Activated gamma-delta T cell (primary cell): ENCODE measurements at places on chromosomes 12 and 14.

DNA sequence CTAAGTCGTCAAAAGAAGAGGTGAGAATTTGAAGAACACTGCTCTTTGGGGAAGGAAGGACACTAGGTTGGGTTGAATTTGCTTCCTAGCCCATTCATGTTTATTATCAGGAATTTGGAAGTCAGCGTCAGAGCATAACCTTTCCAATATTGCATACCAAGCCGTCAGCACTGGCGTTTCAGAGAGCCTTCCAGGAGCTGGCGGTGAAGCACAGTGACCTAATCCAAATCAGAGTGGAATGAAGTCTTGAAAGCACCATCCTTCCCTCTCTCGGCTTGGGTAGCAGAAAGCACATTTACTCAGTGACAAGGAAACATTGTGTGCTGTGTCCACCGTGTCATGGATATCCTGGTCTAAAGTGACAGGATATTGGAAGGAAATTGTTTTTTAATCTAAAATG, 240.3 kb upstream of the PELI2 start:
- no peak for DNase-seq

DNA sequence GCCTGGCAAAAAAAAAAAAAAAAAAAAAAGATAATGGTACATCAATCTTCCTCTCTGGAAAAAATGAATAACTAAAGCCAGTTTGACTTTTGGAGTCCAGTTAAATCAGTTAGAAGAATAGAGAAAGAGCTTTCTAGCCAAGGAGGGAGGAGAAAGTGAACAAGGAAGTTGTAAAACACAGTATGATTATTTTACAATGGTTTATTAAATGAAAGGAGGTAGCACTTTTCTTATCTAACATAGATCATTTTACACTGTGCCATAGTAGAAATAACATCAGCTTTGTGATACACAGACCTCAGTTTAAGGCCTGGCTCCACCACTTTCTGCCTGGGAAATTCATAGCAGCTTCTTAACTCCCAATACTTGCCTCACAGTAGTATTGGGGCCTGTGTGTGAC, 15.4 kb upstream of the KITLG start:
- DNase-seq, result no peak

DNA sequence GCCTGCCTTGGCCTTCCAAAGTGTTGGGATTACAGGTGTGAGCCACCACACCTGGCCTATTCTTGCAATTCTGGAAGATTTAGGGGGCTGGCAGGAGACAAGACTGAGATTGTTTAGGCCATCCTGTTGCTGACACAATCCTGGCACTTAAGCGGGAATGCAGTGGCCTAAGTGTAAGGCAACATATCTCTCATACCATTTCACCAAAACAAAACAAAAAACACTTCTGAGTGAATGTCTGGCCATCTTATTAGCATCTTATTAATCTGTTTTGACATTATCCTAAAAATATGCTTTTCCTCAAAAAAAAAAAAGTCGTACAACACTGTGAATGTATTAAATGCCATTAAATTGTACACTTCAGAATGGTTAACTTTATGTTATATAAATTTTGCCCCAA, 67.6 kb downstream of the DENND5B start:
- DNase-seq, result no peak

GRCh38 chr14:44149597-44149996, 357.5 kb downstream of the FSCB start:
- no peak for DNase-seq

DNA sequence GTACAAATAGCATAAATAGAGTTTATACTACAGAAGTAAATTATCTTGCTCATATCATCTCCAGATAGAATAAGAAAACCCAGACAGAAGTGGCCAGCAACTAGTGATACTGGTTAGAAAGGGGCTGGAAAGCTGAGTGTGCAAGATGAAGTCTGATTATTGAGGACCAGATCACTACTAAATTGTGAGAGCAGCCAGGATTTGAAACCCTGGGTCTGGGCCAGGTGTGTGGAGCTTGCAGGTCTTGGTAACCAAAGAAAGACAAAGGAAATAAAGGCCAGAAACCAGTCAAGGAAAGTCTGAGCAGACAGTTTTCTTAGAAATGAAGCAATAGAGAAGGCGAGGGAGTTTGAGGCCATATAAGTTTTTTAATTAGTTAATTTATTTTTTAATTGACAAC, 611.8 kb downstream of the ETNK1 start:
- DNase-seq, result no peak

- no peak for DNase-seq
Measured at GRCh38 chr14:49982501-49982951, 89.6 kb downstream of the ARF6 start.

DNA sequence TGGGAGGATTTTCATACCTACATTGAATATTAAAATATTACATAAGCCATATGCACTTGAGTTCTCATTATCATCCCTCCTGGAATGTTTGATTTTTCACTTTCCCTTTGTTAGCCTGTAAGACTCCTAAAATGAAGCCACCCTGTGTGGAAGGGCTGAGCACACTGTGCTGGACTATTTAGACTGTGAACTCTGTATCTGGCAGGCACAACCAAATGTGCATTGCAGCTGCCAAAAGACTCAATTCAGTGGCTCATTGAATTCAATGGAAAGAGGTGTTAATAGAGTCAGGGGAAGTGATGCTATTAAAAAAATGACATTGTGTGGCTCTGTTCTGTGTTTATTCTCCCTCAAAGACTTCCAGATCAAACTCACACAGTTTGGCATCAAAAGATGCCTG, 111.1 kb downstream of the SMOC1 start:
- no peak for DNase-seq

DNA sequence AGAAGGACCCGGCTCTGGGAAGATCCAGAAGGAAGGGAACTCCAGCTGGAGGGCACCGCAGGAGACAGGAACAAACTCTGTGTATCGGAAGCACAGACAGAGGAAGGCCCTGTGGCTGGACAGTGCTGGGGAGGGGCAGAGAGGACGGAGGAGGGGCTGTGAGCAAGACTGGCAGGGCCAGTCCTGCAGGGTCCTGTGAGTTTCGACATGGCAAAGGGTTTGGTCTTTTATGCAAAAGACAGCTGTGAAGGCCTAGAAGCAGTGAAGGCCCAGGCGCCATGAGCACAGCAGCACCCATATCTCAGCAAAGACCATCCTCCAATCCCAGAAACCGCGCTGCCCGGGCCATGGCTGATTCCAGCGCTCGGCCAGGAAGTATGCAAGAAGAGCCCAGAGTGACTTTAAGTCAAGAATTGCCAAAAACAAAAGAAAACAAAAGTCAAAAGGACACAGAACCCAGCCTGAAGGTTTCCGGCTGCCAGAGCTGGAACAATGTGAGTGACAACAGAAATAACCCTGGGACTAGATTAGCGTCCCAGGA, 126.5 kb downstream of the NCOR2 start:
- no peak for DNase-seq

GRCh38 chr12:12927211-12928079, 24.5 kb downstream of the GPRC5D start:
- DNase-seq, result no peak

DNA sequence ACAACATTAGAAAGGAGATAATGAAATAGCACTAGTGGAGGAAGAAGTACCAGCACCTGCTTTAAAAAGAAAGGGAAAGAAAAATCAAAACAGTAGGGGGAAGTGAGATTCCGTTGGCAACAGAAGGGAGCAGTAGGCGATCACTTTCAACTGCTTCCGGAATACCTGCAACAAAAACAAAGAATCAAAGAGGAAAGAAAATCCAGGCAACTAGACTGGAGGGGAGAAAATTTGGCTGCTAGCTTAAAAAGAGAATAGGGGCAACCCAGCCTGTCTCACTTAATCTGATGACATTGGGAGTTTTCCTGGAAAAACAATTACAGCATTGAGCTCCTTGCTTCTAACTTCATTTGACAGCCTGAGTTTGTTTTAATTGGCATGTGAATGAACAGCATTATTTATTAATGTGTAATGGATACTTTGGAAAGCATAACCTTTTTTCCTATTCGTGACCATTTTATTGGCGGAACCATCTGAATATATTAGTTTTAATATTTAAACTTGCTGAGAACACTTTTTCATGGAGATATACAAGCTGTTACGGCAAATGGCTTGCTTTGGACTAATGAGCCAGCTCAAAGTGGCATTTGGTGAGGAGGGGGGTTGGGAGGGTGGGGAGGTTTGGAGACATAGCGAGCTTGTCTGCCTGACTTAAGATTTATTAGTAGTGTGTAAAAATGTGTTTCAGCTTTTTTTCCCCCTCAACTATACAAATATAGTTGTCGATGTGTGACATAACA, 2.5 kb upstream of the DACT1 start:
- DNase-seq, result no peak

DNA sequence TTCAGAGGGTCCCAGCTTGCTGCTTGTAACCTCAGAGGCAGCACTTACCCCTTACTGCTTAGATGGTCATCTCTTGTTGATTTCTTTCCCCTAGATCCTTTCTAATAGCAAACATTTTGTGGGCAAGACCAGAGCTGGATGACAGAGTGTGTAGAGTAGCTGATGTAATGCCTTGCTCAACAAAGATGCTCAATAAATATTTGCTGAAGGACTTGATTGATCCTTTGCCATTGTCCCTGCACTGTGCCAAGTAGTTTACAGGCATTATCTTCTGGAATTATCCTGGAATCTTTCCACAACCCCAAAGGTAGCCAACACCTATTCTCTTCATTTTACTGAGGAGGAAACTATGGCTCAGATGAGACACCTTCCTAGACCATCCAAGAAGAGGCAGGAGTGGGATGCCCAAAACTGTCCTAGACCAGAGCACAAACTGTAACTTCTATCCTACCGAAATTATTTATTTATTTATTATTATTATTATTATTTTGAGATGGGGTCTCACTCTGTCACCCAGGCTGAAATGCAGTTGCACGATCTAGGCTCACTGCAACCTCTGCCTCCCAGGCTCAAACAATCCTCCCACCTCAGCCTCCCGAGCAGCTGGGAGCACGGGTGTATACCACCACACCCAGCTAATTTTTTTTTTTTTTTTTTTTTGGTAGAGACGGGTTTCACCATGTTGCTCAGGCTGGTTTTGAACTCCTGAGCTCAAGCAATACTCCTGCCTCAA, 1.4 kb downstream of the MMAB start:
- no peak for DNase-seq

GRCh38 chr14:100165376-100165775, 5.9 kb upstream of the DEGS2 start:
- no peak for DNase-seq

DNA sequence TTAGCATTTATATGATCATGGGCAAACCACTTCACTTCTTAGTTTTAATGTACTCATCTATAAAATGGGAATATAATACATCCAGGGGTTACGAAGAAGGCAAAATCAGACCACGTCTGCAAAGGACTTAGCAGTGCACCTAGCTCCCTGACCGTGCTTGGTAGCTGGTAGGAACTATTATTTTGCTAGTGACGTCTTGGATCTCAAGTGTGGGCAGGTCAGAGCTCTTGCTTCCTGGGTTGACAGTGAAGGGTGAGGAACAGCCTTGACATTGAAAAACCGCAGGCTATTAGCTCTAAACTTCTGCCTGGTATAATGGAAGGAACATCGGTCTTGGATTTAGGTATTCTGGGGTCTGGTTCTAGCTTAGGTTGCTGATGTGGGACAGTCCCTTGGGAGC, 89.3 kb upstream of the MED13L start:
- DNase-seq, result no peak

DNA sequence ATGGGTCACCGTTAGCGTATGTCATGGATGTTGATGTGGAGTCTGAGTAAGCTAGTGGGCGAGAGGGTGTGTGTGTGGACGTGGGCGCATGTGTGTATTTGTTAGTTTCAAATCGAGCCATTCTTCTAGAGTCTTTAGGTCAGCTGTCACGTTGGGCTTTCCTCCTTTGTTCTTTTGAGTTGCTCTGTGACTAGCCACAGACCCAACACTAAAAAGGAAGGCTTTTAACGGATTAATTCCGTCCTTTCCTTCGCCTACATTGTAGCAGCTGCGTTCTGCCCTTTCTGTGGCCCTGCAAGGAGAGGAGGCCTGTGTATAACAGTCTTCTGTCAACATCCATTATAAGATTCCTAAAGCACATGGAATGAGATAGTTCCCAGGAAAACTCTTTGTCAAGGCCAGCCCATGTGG, 117.2 kb upstream of the DNM1L start:
- no peak for DNase-seq

- no peak for DNase-seq
Measured at GRCh38 chr14:49056021-49056420, 530.2 kb downstream of the RPS29 start.

- no peak for DNase-seq
Measured at GRCh38 chr12:67802731-67803130, 154.2 kb downstream of the DYRK2 start.

- no peak for DNase-seq
Measured at GRCh38 chr12:31899109-31899508, 60.1 kb upstream of the RESF1 start.

- no peak for DNase-seq
Measured at GRCh38 chr12:254912-255311, 7.7 kb downstream of the SLC6A13 start.

GRCh38 chr14:105879867-105880561, 353.6 kb downstream of the TMEM121 start:
- no peak for DNase-seq

GRCh38 chr12:120292411-120292660, 633 bp upstream of the RNU4-2 start:
- DNase-seq, result no peak

GRCh38 chr14:99192028-99192621, 79.9 kb downstream of the BCL11B start:
- no peak for DNase-seq

- DNase-seq, result no peak
Measured at GRCh38 chr12:121903202-121903601, 14.6 kb downstream of the PSMD9 start.

GRCh38 chr12:56334490-56334793, 642 bp upstream of the PAN2 start:
- no peak for DNase-seq
